ENCODE measurements at places on chromosomes 5 and 9. TPM values are rescaled to one million over a fixed set of nuclear protein-coding genes. Genes with fewer than 3 reads are reported as not detected.
A peak's percentile ranks its signal among the peaks of the same experiment; 100 is the strongest.

DNA sequence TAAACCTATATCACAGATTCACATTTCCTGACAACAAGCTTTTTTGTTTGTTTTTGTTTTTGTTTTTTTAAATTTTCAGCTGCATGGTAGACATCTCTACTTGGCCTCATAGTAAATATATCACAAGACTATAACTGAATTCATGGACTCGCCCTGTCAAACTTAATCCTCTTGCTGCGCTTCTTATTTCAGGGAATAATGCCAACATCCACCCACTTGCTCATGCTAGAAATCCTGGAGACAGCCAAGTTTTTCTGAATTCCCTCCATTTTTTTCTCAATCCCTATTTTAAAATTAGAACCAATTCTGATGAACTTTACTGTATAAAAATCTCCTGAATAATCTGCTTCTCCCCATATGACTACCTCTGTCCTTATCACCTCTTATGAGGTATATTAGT, 283.6 kb upstream of the RPS23 start:
- no peak for DNase-seq

- no peak for DNase-seq
Observed at GRCh38 chr5:15914638-15915037, 265.0 kb downstream of the MARCHF11 start.

DNA sequence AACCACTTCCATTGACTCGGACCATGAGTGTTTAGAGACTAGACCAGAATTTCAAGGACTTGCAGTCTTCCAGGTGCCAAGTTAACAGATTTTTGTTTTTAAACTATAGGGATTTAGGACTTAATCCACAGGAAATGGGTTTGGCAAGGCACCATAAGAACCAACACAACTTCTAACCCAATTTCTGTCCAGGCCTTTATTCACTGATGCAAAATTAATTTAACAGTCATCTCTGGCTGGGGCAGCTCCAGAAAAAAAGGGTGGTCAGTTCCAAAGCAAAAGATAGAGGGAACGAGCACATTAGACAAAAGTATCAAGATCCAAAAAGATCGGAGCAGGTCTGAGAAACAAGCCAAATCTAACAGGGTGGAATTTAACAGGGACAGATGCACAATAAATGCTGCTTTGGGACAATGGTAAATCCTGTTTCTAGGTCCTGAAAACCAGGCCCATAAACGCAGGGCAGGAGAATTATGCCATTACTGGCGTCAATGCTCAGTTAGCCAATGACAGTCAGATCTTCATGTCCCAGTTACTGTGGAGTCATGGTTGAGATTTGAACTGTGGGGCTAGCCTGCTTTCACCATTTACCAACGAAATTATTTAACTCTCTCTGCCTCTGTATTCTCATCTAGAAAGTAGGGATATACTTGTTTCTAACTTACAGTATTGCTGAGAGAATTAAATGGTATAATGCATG, 590.8 kb upstream of the BRINP1 start:
- DNase-seq = no peak

DNA sequence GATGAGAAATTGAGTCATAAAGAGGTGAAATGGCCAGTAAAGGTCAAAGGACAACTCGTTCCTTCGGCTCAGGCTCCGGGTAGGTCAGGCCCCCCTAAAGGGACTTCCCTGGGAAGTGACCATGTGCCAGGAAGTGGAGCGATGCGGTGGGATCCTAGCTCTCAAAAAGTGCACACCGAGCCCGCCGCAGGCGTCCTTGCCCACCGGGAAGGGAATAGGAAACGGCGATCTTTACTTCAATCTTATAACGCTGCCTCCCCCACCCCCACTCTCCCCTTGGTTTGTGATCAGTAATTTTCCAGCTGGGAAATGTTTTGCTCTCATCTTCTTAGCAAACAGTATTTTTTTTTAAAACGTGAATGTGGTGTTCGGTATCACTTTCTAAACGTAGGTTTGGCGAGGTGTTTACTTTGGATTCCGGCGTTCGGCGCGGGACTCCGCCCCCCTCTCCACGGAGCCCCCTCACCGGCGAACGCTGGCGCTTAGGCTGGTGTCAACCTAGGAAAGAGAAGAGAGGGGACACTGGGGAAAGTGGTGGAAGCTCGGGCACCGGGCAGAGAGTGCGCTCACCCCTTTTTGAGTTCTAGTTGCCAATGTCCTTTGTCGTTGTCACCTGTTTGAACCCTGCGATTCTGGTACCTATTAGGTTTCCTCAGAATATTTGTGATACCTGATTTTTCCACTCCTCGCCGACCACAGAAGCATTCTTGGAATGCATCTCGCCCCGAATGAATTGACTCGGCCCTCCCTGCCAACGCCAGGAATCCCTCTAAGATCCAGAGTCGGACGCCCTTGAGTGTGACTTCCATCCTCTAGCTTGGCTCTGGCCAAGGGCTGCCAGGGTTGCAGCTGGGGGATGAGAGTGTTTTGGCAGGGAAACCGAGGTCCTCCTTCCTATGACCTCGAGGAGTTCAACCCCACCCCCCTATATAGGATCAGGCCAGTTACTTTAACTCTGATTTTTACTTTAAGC, 1.8 kb upstream of the KLF4 start:
- DNase-seq = peak; percentile 34

DNA sequence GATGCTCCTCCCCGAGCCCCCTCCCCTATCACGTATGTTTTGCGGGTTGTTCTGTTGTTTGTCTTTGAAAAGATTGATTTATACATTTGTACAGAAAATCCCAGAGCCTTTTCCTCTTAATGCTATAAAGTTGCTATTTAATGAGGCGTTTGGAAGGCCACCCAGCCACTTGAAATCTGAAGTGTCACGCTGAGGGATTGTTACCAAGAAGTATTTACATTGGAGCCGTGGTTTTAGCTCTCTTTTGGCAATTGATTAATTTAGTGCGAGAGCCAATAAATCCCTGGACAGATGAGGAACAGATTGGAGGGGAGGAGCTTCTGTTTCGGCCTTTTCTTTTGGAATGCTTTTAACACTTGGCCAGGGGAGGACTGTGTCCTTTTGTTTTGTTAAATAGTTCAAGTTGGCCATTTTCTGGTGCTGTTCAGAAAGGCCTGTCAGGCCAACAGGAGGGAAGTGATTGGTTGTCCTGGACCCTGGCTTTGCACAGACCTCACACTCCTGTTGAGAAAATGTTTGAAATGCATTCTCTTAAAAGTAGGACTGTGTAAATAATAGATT, 250.2 kb downstream of the PDZD2 start:
- no peak for DNase-seq

- DNase-seq = no peak
Observed at GRCh38 chr5:159825551-159826051, 90.7 kb upstream of the ADRA1B start.

- no peak for DNase-seq
Observed at GRCh38 chr5:22111320-22111719, 741.8 kb downstream of the CDH12 start.

GRCh38 chr9:6715755-6716643, 41.8 kb upstream of the KDM4C start:
- DNase-seq = peak; percentile 70

DNA sequence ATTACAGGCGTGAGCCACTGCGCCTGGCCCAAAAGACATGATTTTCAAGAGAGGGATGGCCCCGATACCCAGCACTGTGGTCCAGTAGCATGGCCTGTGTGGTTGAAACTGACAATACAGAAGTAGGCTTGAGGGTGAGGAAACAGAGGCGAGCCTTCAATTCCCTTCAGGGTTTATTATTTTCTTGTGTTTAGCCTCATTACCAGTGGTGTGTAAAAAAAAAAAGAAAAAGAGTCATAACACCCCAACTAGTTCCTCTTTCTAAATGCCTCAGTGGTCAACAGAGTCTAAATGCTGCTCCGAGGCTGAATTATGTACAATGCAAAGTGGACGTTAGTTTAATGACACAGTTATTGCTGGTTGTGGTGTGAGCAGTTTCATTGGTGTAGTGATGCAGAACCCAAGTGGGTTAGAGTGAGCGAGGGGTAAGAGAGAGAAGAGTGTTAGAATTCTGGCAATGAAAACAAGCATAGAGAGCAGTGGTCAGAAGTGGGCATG, 58.8 kb downstream of the SNX30 start:
- no peak for DNase-seq

- peak; percentile 72 for DNase-seq
Observed at GRCh38 chr9:16100537-16101091, 547.8 kb downstream of the CCDC171 start.

DNA sequence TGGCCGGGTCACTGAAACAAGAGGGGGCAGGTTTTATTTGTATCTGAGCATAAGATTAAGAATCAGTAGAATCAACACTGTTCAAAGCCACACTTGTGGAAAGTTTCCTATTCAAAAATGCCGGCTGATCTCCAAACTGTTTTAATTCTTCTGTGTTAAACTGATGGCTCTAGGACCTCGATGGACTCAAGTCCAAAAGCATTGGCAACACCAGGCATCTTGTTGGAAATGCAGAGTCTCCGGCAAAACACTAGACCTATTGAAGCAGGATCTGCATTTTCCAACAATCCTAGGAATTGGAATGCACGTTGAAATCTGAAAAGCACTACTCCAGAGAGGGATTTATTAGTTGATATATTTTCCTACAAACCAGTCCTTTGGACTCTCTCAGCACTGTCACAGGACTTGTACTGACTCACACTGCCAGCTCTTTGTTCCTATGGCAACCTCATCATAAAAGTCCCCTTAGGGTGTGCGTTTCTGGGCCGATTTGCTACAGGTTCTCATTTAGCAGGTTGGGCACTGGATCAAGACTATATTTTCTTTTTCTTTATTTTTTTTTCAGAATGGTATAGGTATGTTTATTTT, 48.1 kb upstream of the PCA3 start:
- no peak for DNase-seq

GRCh38 chr9:28801144-28801799, 1228.0 kb upstream of the C9orf72 start:
- no peak for DNase-seq

GRCh38 chr9:27438522-27438921, 85.6 kb upstream of the IFNK start:
- no peak for DNase-seq

GRCh38 chr9:75950998-75951397, 60.5 kb downstream of the PCSK5 start:
- no peak for DNase-seq

DNA sequence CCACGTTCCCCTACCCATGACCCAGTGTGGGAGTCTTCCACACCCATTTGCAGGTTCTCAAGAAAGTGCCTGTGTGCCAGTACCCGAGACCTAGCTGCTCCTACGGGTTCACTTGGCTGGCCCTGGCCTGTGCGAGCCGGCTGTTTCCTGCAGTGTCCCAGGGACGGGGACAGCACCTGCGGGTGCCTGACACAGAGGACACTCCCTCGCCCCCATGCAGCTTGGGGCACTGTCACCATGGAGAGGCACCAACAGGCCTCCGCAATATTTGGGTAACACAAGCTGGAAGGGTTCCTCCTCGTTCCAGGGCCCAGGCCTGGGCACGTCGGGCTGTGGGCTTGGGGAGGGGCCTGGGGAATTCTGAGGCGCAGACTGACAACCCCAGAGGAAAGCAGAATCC, 41.4 kb downstream of the DUSP1 start:
- DNase-seq = no peak

- DNase-seq = no peak
Observed at GRCh38 chr5:61307611-61308010, 24.4 kb upstream of the ZSWIM6 start.

GRCh38 chr5:174777583-174777982, 53.2 kb downstream of the MSX2 start:
- DNase-seq = no peak

- peak; percentile 16 for DNase-seq
Observed at GRCh38 chr9:134068744-134069479, 1.1 kb upstream of the BRD3 start.

- no peak for DNase-seq
Observed at GRCh38 chr5:17620627-17621026, 10.4 kb downstream of the TAF11L12 start.

- no peak for DNase-seq
Observed at GRCh38 chr9:94805051-94805489, 78.6 kb downstream of the AOPEP start.

GRCh38 chr9:34399729-34400128, 23.0 kb upstream of the MYORG start:
- DNase-seq = no peak

- DNase-seq = peak; percentile 85
Observed at GRCh38 chr9:94139672-94140417, 55.6 kb downstream of the PTPDC1 start.

- peak; percentile 21 for DNase-seq
Observed at GRCh38 chr5:153523831-153524230, 33.4 kb downstream of the GRIA1 start.

GRCh38 chr5:160979385-160979784, 127.4 kb upstream of the ATP10B start:
- no peak for DNase-seq

DNA sequence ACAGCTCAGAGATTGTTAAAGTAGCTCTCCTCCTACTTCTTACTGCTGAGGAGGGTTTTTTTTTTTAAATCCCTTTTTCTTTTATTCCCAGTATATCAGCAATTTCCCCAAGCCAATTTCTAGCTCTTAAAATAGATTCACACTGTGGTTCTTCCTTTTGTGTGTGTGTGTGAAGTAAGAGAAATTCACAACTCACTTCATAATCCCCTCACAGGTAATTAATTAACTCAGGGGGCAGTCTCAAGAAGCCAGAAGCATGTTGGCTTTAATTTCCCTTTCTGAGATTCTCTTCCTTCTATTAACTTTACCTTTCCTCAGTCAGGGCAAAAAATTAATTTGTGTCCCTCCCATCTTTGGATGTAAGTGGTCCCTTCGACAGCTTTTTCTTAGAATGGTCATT, 71.0 kb upstream of the HMHB1 start:
- DNase-seq = no peak

GRCh38 chr5:58087123-58087522, 372.8 kb downstream of the PLK2 start:
- DNase-seq = no peak

DNA sequence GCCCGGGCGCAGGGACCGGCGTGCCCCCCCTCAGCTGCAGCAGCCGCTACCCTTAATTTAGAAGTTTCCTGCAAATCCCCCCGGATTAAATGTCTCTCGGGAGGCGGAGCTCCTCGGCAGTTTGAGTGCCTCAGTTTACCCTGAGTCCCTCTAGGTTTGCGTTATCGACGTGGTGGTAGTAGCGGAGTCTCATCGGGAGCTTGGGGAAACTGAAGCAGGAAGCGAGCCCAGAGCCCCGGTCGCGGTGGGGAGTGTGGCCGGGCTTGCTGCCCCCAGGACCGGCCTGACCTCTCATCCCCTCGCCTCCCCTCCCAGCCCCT, 529 bp upstream of the TPM2 start:
- no peak for DNase-seq

- DNase-seq = no peak
Observed at GRCh38 chr9:75054368-75055001, 26.4 kb upstream of the CARNMT1 start.

CARD9 gene
- 1.2 TPM for total RNA-seq

GPR21 gene
- total RNA-seq = 0.58 TPM

RABGAP1 gene
- 48.2 TPM for total RNA-seq

TGFBI gene
- 43.4 TPM for total RNA-seq

PRRC2B gene
- total RNA-seq = 109 TPM

GABRA6 gene
- total RNA-seq = not detected

SHOC1 gene
- total RNA-seq = not detected

HTR4 gene
- total RNA-seq = 0.99 TPM

NFIB gene
- total RNA-seq = 110 TPM

C5orf52 gene
- total RNA-seq = not detected

OR1J2 gene
- not detected for total RNA-seq

FOXD4L3 gene
- total RNA-seq = not detected

Data from left ventricle myocardium inferior (tissue), 1 donor.